Stimulated activated CD8-positive, alpha-beta memory T cell treated with anti-CD3 and anti-CD28 coated beads, Interleukin-4, amount 100 ng/mL, for 4 hours (primary cell): ENCODE measurements at places on chromosomes 12 and 14.

DNA sequence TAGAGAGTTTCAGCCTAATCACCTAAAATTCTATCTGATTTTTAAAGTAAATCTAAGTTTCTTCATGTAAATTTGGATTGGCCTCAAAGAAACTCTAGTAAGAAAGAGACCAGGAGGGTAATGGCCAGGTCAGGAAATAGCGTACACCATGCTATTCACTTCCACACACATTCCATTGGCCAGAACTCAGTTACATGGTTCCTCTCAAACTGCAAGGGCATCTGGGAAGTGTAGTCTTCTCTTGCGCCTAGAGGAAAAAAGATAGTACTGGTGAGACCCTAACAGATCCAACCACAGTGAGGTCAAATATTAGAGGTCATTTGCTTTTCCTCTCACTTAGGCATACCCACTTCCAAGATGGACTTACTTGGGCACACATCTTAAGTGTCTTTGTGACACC lies 39.1 kb downstream of the MBIP start:
- DNase-seq, result no peak

- DNase-seq, result no peak
Measured at GRCh38 chr12:130081117-130081805, 81.0 kb upstream of the FZD10 start.

DNA sequence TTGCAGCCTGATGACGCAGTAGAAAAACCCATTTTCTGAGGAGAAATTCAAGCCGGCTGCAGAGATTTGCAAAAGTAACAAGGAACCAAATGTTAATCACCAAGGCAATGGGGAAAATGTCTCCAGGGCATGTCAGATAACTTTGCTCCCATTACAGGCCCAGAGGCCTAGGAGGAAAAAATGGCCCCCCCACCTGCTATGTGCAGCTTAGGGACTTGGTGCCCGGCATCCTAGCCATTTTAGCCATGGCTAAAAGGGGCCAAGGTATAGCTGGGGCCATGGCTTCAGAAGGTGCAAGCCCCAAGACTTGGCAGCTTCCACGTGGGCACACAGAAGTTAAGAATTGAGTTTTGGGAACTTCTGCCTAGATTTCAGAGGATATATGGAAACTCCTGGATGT lies 351.9 kb downstream of the RGS6 start:
- no peak for DNase-seq

GRCh38 chr14:58985786-58986185 lies 202.7 kb upstream of the DAAM1 start:
- no peak for DNase-seq

- no peak for DNase-seq
Measured at GRCh38 chr12:128818065-128819022, 5.4 kb downstream of the SLC15A4 start.

GRCh38 chr14:85409481-85410210 lies 120.3 kb upstream of the FLRT2 start:
- no peak for DNase-seq

GRCh38 chr12:2225696-2226095 lies 172.9 kb downstream of the CACNA1C start:
- no peak for DNase-seq
